ENCODE measurements at places on chromosomes 11 and 22.

DNA sequence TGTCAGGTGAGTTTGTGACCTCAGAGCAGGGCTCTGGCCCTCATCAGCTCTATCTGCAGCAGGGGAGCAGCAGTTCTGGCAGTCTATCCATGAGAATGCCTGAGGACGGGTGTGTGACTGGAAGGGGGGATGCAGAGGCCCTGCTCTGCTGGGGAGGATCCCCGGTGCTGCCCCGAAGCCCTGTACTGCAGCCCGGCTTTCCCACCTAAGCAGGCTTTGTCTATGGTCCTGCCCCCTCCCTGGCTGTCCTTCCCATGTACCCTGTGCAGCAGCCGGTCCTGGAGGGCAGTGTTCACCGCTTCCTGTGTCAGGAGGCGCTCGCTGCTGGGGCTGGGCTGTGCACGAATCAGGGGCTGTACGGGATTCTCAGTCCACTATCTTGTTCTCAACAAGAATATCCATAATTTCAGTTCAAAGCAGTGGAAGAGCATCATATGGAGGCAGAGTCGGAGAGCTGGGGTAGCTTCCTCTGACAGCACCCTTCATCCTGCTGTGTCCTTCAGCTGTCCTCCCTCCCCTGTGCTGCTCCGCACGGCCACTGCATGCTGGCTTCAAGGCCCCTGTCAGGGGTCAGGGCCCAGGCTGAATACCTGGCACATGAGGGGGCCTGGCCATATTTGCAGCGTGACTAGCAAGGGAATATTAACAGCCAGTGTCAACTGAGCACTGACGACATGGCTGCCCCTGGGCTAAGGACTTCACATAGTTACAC, 125.2 kb downstream of the CTTN start:
- DNase-seq = no peak

DNA sequence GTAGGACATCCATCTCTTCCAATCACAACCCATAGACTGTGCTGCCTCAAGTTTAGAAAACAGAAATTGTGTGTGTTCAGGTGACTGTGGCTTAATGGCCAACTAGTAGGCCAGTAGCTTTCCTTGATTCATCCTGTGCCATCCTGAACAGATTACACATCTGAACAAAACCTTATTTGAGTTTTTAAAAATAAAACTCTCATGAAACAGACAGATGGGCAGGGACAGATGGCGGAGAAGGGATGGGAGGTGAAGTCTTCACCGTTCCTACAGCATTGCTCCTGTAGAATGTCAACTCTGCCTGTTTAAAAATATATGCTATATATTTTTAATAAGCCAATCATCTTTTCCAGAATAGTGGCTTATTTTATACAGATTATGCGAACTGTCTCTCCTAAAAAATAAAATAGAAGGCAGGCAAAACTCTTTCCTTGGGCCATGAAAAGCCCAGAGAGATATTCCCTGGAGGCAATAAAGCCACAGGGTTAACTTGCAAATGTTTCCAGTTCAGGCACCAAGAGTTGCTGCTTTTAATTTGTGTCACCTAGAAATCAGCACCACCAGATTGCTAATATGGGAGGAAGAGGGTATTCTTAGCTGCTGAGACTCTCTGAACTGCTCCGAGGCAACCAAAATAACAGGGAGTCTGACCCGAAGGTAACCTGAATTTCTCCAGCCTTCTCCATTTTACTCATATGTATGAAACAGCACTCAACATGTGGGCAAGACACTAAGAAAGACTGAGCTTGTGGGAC, 861.2 kb downstream of the OPCML start:
- no peak for DNase-seq

GRCh38 chr11:73177778-73178539, 35.8 kb upstream of the FCHSD2 start:
- DNase-seq = peak; percentile 74

DNA sequence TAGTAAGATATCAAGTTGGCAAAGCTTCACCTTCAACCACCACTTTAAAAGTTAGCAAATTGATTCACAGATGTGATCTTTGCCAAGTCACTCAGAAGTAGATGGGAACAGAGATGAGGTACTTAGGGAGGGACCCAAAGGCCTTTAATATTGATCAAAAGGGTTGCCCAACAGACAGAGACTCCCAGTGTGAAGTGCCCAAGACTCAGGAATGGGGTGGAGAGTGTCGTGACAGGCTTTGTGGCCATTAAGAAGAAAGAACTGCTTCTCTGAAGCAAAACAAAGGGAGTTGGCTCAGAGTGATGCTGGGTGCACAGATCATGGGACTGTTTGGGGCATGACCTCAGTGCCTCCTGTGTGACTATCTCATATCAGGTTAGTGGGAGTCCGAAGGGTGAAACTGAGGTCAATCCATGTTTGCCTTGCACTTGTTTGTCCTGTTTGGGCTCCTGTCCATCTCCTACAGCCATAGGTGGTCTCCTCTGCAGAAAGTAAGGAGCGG, 132.3 kb downstream of the APIP start:
- no peak for DNase-seq

DNA sequence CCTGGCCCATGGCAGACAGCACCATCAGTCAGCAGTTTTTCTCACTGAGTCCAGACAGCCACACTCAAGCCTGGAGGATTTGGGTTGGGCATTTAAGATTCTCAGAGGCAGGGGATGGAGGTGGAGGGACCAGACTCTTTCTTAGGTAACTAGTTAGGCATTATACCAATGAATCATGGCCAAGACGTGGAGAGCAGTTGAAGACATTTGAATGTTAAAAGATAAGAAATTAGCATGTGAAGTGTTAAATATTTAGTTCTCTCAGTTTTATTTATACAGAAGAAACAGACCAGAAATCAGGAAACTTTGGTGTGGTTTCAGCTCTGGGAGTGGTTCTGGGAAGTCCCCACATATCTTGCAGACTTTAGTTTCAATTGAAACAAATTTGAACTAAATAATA, 9.9 kb downstream of the GTF2H1 start:
- no peak for DNase-seq

DNA sequence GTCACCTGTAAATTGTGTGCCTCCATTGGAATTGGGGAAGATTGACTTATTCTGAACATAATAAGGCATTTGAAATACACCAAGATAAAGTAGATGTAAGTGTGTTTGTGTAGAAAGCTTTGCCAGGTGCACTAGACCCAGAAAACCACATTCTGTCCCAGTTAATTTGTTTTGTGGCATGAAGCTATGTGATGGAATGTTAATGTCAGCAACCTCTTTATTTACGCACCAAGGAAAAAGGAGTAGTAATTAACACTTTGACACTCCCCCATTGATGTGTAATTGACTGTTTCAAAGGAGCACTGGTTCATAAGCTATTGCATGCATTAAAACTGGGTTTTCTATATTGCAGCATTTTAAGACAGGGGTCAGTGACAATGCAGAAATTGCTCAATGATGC, 14.3 kb downstream of the EIF3M start:
- DNase-seq = no peak

GRCh38 chr22:50488006-50488677, 1.5 kb downstream of the MIOX start:
- no peak for DNase-seq

- DNase-seq = no peak
These were observed 110.0 kb upstream of the PAX6 start for GRCh38 chr11:31921081-31921480.

DNA sequence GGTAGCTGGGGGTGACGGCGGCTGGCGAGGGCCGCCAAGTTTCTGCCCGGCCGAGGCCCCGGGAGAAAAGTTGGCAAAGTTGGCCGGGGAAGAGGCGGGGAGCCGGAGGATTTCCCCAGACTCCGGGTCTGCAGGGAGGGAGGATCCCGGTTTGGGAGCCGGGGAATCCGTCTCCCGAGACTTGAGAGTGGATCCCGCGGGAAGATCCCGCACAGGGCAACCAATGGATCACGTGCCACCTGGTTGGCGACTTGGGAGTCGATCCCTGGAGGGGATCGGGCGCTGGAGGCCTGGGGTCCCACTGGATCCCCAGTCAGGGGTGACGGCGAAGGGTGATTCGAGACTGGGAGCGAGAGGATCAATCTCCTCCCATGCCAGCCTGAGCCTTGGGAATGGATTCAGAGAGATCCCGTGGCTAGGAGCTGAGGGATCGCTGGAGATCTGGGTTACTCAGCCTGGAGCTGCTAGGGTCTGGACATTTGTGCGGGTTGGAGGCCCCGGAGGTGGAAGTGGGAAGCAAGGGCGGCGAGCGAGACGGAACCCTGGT, 394 bp downstream of the KIAA1671 start:
- no peak for DNase-seq

- DNase-seq = no peak
These were observed 327.9 kb downstream of the SOX6 start for GRCh38 chr11:16028419-16028818.

GRCh38 chr11:66107600-66108510, 37.8 kb downstream of the PACS1 start:
- no peak for DNase-seq

GRCh38 chr22:31136711-31137110, 3.6 kb downstream of the PLA2G3 start:
- no peak for DNase-seq

GRCh38 chr11:70097783-70098563, 19.9 kb downstream of the ANO1 start:
- DNase-seq = no peak

DNA sequence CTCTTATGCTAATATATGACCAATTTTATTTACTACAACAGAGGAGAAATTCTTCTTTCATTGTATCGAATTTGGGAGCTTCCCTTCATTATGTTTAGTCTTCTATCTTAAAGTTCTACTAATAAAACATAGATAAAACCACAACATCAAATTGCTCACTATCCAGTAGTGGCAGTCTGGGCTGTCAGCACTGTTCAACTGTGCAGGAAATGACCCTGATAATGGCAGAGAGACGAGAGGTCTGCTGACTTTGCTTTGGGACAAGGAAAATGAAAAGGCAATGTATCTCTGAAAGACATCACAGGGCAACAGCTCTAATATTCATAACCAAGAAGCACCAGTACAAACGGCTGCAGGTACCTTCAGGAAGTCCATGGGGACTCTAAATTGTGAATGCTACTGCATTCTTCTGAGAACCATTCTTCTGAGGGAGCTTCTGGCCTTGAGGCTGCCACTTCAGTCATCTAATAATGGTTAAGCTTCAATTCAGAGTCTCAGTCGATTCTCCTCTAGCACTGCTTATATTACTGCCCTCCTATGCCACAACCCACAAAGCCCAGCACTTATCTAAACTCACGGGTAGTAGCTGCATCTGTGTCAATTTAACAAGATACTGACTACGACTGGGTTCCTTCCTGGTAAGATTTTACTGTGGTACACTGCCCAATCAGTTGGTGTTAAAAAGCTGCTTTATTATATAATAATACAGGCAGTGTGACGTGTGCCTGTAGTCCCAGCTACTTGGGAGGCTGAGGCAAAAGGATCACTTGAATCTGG, 44.2 kb downstream of the CKAP5 start:
- DNase-seq = no peak

DNA sequence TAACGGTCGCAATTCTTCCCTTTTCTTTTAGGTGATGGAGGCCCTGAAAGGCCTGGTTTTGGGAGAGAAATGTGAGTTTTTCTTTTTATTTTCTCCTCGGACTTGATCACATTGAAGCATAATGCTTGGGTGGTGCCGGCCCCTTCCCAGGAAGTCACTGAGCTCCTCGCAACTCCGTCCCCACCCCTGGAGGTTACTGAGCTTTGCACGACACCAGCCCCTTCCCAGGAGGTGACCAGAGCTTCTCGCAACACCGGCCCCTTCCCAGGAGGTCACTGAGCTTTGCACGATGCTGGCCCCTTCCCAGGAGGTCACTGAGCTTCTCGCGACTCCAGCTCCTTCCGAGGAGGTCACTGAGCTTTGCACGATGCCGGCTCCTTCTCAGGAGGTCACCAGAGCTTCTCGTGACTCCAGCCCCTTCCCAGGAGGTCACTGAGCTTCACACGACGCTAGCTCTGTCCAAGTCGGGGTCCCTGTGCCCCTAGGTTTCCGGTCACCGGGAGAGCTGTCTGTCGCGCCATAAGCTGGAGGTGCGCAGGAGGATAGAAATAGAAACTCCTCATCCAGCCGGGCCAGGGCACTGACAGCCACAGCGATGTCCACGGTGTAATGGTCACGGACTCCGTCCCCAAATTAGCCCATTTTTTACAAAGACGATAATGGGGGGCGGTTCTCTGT, 586.4 kb downstream of the BRD1 start:
- DNase-seq = no peak

- no peak for DNase-seq
These were observed 25.8 kb downstream of the MRGPRD start for GRCh38 chr11:68954836-68955606.

DNA sequence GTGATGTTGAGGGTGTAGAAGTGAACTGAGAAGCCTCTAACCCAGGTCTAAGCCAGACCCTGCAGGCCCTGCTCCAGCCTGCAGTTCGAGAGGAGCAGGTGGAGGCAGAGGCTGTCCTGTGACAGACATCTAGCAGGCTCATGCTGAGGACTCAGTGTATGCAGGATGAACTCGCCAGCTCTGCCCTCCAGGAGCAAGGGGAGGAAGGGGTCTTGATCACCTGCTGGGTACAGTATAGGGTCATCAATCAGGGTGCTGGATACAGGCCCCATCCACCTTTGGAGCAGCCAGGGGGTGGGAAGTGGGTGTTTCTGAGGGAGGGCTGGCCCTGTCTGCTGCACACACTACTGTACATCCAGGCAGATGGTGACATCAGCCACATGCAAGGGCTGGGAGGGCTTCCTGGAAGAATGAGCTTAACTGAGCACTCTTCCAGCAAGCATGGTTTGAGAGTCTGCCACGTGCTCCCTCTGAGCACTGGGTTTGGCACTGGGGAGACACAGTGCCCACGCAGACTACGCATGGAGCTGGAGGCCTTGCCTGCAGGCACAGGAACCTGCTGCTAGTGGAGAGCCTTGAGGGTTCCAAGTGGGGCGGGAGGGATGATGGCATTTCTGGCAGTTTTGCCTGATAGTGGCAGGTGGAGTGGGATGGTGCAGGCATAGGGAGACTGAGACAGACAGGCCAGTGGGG, 9.2 kb downstream of the MAPK8IP1 start:
- DNase-seq = no peak

DNA sequence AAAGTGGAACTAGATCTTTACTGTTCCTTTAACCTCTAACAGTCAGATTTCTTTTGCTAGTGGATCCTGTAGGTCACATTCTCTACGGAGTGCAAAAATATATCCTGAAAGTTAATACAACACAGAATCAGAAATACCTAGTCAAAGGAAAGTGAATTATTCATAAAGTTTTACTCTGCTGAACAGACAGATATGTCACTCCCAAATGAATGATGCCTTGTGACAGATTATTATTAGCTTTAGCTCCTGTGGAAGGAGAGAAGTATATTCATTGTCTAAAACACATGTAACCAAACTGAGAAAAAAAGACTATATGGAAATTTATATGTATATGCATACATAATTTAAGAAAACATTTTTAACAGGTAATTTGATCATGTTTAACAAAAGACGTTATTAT, 1497.2 kb upstream of the RAG2 start:
- no peak for DNase-seq

DNA sequence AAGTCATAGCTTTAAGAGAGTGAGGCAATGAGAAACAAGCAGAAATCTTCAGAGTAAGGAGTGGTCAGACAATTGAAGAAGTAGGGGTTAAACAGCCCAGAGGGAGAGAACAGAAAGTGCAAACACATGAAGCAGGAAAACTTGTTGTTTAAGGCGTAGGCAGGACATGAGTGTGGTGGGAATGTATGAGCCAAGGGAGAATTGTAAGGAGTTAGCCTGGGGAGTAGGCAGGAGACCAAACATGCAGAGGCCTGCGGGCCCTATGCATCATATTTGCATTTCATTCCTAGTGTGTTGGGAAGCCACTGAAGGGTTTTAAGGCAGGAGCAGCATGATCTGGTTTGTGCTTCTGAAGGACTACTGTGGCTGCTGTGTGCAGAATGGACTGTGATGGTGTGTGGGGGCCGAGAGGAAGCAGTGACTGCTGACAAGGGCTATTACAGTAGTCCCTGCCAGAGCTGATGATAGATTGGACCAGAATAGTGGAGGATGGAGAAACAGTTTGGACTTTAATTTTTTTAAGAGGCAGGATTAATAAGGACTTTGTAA, 179.9 kb upstream of the C11orf87 start:
- peak; percentile 4 for DNase-seq

All from MV-4-11 (cell line).